ENCODE measurements at places on chromosomes 1 and 21.
A peak's percentile ranks its signal among the peaks of the same experiment; 100 is the strongest.

DNA sequence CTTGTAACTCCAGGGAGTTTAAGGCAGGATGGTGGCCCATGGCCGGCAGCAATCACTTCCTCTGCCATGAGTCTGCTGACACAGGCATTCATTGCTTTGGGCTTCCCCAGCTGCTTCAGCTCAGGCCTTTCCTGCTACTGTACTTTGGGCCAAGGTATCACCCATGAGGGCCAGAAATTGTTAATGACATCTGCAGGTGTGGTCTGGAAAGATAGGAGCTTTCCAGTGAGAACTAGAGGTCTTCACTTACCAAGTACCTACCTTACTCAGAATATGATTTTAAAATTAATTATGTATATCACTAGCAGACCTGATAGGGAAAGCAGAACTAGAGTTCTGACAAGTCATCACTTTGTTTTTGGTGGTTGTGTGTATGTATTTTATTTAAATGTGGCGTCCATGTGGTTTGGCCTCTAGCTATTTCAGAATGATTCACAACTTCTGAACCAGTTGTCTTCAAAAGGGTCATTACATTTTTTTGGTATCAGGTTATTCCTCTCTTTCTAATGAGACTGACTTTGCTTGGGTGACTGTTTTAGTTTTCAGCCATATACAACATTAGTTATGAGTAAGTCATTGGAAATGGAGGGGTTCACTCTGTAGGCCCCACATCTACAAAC lies 2.7 kb downstream of the RGL1 start:
- DNase-seq, result no peak

- no peak for DNase-seq
Measured at GRCh38 chr1:9793291-9793690, 30.5 kb downstream of the CLSTN1 start.

- DNase-seq, result no peak
Measured at GRCh38 chr1:198096390-198096789, 60.4 kb upstream of the NEK7 start.

- DNase-seq, result no peak
Measured at GRCh38 chr1:245195398-245195797, 40.6 kb downstream of the KIF26B start.

DNA sequence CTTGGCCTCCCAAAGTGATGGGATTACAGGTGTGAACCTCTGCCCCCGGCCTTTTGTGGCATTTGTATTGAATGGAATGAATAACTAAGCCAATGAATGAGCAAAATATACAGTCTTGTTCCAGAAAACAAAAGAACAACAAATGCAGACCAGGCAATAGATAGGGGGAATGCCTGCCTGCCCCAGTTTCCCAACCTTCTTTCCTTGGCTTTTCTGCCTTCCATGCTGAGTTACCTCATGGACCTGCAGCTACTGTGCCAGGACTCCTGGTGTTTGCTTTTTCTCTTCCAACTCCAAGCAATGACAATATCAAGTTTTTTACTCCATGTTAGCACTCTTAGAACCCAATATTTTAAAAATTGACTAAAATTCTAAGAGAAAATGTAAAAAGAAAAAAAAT lies 58.6 kb upstream of the BACH1 start:
- DNase-seq, result no peak

DNA sequence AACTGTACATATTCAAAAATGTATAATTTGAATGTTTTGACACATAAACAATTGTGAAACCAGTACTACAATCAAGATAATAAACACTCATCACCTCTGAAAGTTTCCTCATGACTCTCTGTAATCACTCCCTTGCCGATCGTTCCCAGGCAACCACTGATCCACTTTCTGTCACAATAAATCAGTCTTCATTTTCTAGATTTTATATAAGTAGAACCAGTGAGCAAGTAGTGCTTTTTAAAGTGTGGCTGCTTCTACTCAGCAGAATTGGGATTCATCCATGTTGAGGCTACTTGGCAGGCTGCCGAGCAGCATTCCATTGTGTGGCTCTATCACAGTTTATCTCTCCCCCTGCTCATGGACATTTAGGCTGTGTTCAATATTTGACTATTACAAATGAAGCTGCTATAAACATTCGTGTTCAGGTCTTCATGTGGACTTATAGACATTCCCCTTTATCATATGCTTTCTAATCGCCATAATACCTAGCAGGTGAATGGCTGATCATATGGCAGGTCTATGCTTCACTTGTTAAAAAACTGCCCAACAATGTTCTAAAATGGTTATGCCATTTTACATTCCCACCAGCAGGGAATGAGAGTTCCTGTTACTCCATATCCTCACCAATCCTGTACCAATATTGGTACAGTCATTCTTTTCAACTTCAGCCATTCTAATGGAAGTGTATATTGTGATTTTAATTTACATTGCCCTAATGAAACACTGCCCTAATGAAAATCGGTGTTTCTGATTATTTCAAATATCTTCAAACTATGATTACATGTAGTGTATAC lies 20.5 kb downstream of the TEX38 start:
- no peak for DNase-seq

DNA sequence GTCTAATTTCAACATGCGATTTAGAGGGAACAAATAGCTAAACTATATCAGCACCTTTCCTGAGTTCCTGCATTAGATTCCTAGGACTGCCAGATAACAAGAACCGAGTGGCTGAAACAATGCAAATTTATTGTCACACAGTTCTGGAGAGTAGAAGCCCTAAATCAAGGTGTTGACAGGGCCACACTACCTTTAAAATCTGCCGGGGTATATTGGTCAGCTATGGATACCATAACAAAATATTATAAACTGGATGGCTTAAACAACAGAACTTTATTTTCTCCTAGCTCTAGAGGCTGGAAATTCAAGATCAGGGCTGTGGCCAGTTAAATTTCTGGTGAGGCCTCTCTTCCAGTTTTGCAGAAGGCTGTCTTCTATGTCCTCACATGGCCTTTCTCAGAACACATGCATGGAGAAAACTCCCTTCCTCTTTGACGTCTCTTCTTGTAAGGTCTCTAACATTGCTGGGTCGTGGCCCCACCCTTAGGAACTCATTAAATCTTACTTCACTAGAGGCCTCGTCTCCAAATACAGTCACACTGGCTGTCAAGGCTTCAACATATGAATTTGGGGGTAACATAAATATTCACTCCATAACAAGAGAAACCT lies 144.3 kb downstream of the FCRL5 start:
- no peak for DNase-seq

DNA sequence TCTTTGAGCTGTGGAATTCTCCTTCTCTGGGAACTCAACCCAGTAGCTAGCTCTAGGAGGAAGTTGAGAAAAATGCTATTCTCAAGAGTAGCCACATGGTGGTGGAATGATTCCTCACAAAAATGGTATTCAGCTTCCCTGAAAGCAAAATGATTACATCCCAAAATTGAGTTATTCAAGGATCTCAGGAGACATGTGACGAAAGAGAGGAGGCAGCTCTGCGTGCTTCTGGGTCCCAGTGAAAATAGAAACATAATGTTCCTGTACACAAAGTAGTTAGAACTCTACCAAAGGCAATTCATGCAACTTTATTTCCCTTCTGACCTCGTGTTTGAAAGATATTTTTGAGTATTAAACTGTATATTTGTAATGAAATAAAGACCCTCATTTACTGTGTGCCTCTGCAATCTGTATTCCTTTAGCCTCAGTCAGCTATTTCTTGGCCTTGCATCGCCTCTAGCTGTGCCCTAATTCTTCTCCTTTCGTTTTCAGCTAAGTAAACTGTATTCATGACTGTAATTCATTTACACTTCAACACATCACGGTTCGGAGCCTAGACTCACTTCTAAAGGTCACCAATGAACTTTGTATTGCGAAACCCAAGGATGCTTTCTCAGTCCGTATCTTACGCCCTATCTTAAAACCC lies 167.3 kb downstream of the FASLG start:
- DNase-seq, result peak; percentile 85

GRCh38 chr1:22846458-22846857 lies 126.2 kb downstream of the LACTBL1 start:
- no peak for DNase-seq

DNA sequence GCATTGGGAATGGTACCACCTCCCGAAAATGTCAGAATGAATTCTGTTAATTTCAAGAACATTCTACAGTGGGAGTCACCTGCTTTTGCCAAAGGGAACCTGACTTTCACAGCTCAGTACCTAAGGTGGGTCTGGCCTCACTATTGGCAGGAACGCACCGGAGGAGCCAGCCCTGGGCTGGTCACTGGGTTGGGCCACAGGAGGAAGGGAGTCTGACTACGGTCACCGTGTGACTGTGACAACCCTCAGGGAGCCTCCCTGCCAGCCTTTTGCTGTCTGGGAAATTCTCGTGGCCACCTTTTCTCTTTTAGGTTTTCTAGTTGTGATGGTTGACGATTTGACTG lies 2.2 kb downstream of the IL10RB start:
- DNase-seq, result no peak

DNA sequence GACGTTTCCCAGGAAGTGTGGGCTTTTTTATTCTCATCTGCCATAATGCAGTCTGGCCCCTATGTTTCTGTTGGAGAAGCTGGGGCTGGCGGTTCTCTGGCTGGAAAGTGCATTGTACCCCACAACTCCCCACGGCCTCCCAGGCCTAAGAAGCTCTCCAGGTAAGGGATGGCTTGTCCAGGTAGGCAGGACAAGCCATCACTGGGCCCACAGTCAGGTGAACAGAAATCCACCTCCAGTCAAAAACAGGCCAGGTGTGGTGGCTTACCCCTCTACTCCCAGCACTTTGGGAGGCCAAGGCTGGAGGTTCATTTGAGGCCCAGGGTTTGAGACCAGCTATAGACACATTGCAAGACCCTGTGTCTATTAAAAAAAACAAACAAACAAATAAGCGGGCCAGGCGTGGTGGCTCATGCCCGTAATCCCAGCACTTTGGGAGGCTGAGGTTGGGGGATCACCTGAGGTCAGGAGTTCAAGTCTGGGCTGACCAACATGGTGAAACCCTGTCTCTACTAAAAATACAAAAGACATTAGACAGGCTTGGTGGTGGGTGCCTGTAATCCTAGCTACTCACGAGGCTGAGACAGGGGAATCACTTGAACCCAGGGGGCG lies 3.1 kb upstream of the WNT9A start:
- no peak for DNase-seq

- DNase-seq, result no peak
Measured at GRCh38 chr1:176701151-176701866, 238.3 kb downstream of the PAPPA2 start.

GRCh38 chr1:71054281-71054731 lies 6.7 kb upstream of the PTGER3 start:
- DNase-seq, result no peak

- no peak for DNase-seq
Measured at GRCh38 chr1:112453876-112454275, 54.9 kb upstream of the WNT2B start.

- no peak for DNase-seq
Measured at GRCh38 chr1:54359393-54360162, 46.6 kb downstream of the SSBP3 start.

DNA sequence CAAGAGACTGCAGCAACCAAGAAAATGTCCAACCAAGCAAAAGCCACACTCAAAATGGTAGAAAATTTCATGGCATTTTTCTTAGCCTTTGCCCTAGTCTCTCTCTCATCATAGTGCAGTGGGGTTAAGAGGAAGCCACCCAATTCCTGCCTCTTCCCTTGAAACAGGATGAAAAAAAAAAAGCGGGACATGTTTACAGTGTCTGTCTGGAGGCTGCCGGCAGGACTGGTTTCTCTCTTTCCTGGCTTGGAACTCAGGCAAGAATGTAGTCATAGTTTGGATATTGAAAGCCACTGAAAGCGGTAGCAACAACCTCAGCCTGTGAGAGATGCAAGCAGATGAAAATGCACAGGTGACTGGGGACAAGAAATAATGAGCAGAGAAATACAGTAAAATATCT lies 13.3 kb upstream of the TNFSF18 start:
- no peak for DNase-seq

- no peak for DNase-seq
Measured at GRCh38 chr1:10189659-10190058, 20.7 kb upstream of the KIF1B start.

GRCh38 chr1:167715157-167715999 lies 6.4 kb upstream of the MPZL1 start:
- peak; percentile 47 for DNase-seq

DNA sequence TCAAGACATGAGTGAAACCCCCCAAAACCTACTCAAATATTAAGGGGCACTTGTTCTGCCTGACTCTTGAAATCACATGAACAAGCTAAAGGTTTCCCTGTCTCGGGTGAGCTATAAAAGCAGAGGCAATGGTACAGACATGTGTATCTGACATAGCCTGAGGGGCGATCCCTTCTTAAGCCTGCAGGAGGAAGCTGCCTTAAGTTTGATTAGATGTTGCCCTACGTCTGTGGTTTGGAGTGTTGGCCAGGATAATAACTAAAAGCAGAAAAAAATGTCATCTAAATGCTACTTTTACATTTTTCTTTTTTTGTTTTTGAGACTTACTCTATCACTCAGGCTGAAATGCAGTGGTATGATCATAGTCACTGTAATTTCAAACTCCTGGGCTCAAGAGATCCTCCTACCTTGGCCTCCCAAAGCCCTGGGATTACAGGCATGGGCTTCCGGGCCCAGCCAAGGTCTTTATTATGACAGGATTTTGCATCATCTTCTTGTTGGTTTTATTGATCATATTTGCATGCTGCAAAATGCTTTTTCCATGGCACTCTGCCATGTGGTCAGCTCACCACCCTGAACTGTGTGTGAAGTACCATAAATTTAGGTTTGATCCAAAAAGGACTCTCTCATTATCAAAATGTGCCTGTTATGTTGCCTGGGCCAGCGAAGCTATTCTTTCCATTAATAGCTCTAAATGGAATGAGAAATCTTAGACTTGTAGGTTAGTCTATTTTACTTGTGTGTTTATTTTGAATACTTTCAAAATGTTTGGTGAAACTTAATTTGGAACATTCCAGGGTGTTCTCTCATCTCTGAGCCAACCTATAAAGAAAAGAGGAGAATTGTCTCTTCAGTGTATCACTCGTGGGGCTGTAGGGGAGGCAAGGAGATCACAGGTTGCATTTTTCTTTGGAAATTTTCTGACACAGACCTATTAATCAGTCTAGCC lies 15.0 kb upstream of the HMGN1 start:
- DNase-seq, result no peak

- no peak for DNase-seq
Measured at GRCh38 chr1:86339014-86339812, 56.9 kb downstream of the ODF2L start.

DNA sequence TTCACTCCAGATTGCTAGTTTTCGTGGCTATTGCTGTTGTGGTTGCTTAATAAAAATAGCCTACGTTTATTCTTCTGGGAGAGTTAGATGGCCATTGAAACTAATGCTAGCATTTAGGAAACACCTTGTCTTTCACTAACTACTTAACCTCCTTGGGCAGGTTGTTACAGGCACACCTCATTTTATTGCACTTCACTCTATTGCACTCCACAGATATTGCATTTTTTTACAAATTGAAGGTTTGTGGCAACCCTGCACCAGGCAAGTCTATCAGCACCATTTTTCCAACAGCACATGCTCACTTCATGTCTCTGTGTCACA lies 11.3 kb upstream of the MARK1 start:
- DNase-seq, result no peak

- no peak for DNase-seq
Measured at GRCh38 chr1:25735956-25736529, 64.0 kb upstream of the SELENON start.

- DNase-seq, result peak; percentile 69
Measured at GRCh38 chr21:45376459-45377324, 28.3 kb upstream of the COL18A1 start.

- DNase-seq, result no peak
Measured at GRCh38 chr1:221336126-221336525, 405.8 kb downstream of the DUSP10 start.

Measured in GM04503 (cell line).